ENCODE measurements at places on chromosomes 4 and X. TPM values are rescaled to one million over a fixed set of nuclear protein-coding genes. Genes with fewer than 3 reads are reported as not detected.

Gene NEXMIF
- polyA plus RNA-seq: under 0.01 TPM

Gene SYNPO2
- polyA plus RNA-seq: 71.7 TPM

GRCh38 chr4:94603170-94603747 lies 151.5 kb downstream of the PDLIM5 start:
- no peak overlapping the region for H3K4me3 ChIP-seq
- H3K4me1 ChIP-seq: peaks cover 6% of the 10 kb centered on the region
- H3K27ac ChIP-seq: no peak overlapping the region
- no peaks in the 10 kb centered on the region for H3K36me3 ChIP-seq
- peak; percentile 97 for DNase-seq

GRCh38 chrX:134520860-134521390 lies 61.0 kb downstream of the HPRT1 start:
- H3K36me3 ChIP-seq: no peaks in the 10 kb centered on the region
- no peak overlapping the region for H3K4me3 ChIP-seq
- no peak overlapping the region for H3K27ac ChIP-seq

DNA sequence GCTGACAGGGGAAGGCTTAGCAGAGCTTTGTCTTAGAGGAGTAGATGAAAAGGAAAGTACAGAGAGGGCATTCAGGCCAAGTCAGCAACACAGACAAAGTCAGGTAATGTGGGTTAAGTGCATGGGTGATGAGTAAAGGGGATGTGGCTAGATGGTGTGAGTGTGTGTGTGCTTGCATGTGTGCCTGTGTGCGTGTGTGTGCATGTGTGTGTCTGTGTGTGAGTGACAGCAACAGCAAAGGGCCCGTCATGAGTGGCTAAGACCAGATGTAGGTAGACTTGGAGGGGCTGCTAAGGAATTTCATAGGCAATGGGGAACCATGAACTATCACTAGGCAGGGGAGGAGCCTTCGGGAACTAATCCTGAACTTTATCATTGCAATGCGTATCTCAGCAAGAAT lies 2.2 kb upstream of the GPR78 start:
- H3K36me3 ChIP-seq: no peaks in the 10 kb centered on the region
- no peak overlapping the region for H3K27ac ChIP-seq
- H3K4me3 ChIP-seq: no peak overlapping the region
- H3K4me1 ChIP-seq: no peaks in the 10 kb centered on the region
- no peak for DNase-seq

GRCh38 chr4:84786478-84786877 lies 180.0 kb downstream of the WDFY3 start:
- no peak for DNase-seq
- peaks cover 7% of the 10 kb centered on the region for H3K36me3 ChIP-seq
- H3K27ac ChIP-seq: no peak overlapping the region
- H3K4me3 ChIP-seq: no peak overlapping the region
- H3K27me3 ChIP-seq: no peaks in the 10 kb centered on the region

Data from fibroblast of lung (primary cell).